ENCODE measurements at places on chromosomes 7 and 10. TPM values are rescaled to one million over a fixed set of nuclear protein-coding genes. Genes with fewer than 3 reads are reported as not detected.

The GATA3 gene
- not detected for polyA plus RNA-seq

The CCDC172 gene
- polyA plus RNA-seq = not detected

The FANK1 gene
- polyA plus RNA-seq = 2.8 TPM

The TAC1 gene
- not detected for polyA plus RNA-seq

The HOXA7 gene
- polyA plus RNA-seq = 5.3 TPM

The MOGAT3 gene
- polyA plus RNA-seq = not detected

The LIPF gene
- polyA plus RNA-seq = not detected

The ZNF853 gene
- polyA plus RNA-seq = 5.3 TPM

The FBXW4 gene
- polyA plus RNA-seq = 18.3 TPM

The PRTFDC1 gene
- polyA plus RNA-seq = 46.8 TPM

The PIP gene
- not detected for polyA plus RNA-seq

The ZMYND11 gene
- polyA plus RNA-seq = 76.0 TPM

The HIF1AN gene
- 31.0 TPM for polyA plus RNA-seq

The STAMBPL1 gene
- polyA plus RNA-seq = 50.3 TPM

The GRB10 gene
- polyA plus RNA-seq = 8.0 TPM

The SNX10 gene
- not detected for polyA plus RNA-seq

The PRDX3 gene
- 373 TPM for polyA plus RNA-seq

The ZNHIT1 gene
- 36.0 TPM for polyA plus RNA-seq

The POR gene
- 39.0 TPM for polyA plus RNA-seq

The GFRA1 gene
- polyA plus RNA-seq = 7.5 TPM

The SEMA3E gene
- 0.06 TPM for polyA plus RNA-seq

The EBLN1 gene
- not detected for polyA plus RNA-seq

The SFTPD gene
- not detected for polyA plus RNA-seq

The SPDYE6 gene
- polyA plus RNA-seq = not detected

The OR2A2 gene
- polyA plus RNA-seq = not detected

The SPDYE9 gene
- polyA plus RNA-seq = 0.06 TPM

The NRAP gene
- polyA plus RNA-seq = not detected

The HPSE2 gene
- polyA plus RNA-seq = not detected

The TRIM4 gene
- 32.7 TPM for polyA plus RNA-seq

The TYW1B gene
- polyA plus RNA-seq = 3.5 TPM

The DRGX gene
- polyA plus RNA-seq = not detected

The NPFFR1 gene
- polyA plus RNA-seq = not detected

All from AG04450 (cell line).